ENCODE measurements at places on chromosomes 7 and 10.

DNA sequence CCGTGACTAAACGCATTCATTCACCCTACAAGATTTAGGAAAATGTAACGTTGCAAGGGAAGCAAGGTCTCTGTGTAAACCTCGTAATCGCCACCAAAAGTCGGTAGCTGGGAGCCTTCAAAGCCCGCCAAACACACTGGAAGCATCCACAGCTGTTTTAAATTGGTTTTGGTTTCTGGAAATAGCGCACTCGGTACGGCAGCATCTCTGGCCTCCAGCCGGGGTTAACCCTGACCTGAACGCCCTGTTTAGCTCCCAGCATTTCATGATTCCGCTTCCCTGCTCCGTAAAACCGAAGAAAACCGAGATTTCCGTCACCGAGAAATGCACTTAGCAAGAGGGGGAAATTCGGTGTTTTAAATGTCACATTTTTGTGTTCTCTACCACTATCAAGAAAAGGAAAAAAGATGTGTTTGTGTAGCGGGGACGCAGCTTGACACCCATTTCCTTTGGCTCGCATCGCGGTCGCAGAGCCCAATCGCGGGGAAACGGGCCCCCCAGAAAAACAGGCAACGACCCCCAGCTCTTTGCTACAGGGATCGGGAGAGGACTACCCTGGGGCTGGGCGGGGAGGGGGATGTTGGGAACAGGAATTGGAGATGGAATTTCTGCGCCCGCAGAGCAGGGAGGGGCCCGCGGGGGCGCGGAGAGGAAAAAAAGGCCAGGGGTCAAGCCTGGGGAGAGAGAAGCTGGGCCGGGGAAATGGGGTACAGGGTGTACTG lies 646 bp downstream of the SGCE start:
- no peak for DNase-seq

GRCh38 chr10:119325131-119325530 lies 117.8 kb downstream of the GRK5 start:
- no peak for DNase-seq

DNA sequence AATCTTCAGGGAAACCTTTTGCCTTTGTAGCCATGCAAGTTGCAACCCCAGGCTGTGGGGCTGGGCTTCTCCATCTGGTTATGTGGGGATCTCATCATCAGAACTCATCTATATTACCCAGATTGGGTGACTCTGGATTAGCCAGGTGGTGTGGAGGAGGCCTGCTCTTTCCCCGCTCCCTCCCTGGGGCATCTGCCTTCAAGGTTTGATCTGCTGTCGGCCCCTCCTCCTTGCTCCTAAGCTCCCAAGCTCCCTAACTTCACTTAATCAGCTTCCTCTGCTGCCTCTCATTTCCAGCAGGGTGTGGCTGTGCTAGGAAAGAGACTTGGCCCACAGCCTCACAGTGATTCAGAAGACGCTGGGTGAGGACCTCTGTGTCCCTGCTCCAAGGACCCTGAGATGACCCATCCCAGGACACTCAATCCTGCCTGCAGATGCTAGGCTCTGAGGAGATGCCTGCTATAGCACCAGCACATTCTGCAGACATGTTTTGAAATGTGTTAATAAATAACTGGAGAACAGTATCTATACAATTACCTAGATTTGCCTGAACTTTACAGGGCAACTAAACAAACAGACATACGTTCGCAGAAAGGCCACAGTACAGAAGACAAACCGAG lies 392.1 kb upstream of the PODXL start:
- no peak for DNase-seq

GRCh38 chr10:36808625-36809362 lies 316.6 kb upstream of the ANKRD30A start:
- DNase-seq: no peak

DNA sequence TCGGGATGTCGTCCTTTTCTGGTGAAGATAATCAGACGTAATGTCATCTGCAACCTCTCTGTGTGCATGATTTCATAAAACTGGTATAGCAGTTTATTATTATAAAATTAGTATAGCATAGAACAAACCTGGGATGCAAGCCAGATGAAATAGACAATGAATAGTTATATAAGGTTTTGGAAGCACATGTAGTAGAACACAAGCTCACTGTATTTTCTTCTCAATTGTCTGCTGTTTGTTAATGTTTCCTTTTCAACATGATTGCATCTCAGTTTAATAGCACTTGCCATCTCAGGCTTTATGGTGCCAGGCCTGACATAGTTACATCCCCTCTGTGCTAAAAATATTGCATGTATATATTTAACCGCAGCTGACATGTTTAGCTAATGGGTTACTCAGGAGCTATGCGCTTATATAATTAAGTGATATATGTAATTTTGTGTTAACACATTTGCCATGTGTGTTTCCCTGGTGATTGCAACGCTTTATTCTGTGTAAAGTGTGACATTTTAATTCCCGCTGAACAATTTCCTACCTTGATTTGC lies 132.7 kb downstream of the ARID5B start:
- no peak for DNase-seq

DNA sequence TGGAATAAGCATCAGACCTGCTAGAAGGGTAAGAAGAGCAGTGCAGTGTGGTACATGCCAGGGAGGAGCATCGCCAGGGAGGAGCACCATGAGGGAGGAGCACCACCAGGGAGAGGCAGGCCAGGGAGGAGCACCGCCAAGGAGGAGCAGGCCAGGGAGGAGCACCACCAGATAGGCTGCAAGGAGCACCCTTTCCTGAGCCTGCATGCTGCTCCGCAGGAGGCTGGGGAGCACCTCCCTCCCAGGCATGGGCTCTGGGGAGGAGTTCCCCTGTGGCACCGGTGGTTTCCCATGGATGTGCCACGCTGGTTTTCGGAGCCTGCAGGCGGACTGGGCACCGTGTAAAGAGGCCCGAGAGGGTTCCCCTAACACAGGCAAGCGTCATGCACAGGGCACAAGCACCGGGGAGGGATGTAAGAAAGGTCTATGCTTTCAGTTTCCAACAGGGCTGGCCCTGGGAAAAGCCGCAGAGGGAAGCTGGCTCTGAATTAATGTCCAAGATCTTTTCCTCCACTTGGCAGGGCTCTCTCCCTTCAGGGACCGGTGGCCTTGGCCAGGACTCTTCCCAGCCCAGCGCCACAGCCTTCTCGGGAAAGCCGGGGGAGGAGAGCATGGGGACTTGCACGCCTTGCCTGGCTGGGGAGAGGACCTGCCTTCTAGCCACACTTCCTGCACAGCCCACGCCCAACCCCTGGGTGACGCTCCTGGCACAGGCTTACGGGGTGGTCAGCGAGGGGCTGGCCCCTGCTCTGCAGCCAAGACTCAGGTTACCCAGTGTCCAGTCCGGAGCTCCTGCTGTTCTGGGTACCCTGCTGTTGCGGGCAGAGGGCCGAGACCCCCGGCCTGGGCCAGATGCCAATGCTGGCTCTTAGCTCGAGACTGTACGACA lies 11.5 kb upstream of the GPER1 start:
- DNase-seq: no peak

GRCh38 chr10:1043532-1043995 lies 5.4 kb downstream of the IDI1 start:
- no peak for DNase-seq

GRCh38 chr7:31763548-31763947 lies 76.5 kb downstream of the PPP1R17 start:
- no peak for DNase-seq

- no peak for DNase-seq
These were observed 122.4 kb downstream of the SLC16A9 start for GRCh38 chr10:59587083-59587755.

- DNase-seq: no peak
These were observed 69.0 kb downstream of the DENND2A start for GRCh38 chr7:140571538-140572122.

GRCh38 chr10:12129222-12130111 lies at the start of gene SEC61A2:
SEC61A2 (plus strand) TSS chr10:12129677; CDS start chr10:12129788, 111 bp downstream.
- peak; percentile 99 for DNase-seq

GRCh38 chr7:24405002-24405401 lies 121.0 kb downstream of the NPY start:
- no peak for DNase-seq

DNA sequence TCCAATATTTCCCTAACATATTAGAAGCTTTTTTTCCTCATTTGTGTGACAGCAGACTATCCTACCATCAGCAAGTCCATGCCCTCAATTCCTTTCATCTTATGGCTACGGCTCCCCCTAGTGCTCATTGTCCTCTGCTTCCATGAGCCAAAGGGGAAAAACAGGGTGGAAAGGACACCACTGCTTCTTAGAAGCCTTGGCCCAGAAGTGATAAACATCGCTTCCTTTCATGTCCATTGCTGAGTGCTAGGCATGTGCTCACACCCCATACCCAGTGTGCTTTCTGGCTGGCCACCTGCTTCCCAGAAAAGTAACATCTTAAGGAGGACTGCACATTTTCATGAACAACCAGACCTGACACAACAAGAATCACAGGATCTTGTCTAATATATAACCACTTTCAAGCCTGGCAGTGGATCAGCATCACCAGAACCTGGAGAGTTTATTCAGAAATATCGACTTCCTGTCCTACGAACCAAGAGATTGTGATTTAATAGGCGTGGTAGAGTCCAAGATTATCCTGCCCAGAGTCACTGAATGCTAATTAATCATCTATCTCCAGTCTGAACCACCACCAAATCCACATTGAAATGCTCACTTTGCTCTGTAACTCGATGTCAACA lies 650.5 kb upstream of the SORCS1 start:
- no peak for DNase-seq

DNA sequence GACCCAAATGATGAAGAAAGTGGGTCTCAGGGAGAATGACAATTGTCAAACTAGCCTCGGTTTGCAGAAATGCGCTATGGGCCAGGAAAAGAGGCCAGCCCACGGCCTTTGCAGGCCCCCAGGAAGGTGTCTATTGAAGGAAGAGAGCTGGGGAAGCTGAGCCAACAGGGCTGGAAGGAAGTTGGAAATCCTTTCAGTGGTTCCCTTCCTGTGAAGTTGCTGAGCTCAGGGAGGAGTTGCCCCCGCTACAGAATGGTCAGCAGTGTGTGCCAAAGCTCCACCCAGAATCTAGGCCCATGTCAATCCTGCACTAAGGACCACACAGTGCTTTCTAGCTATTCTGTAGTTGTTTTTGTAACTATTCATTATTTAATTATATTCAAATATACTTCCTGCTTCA lies 91.6 kb upstream of the ANLN start:
- DNase-seq: no peak

DNA sequence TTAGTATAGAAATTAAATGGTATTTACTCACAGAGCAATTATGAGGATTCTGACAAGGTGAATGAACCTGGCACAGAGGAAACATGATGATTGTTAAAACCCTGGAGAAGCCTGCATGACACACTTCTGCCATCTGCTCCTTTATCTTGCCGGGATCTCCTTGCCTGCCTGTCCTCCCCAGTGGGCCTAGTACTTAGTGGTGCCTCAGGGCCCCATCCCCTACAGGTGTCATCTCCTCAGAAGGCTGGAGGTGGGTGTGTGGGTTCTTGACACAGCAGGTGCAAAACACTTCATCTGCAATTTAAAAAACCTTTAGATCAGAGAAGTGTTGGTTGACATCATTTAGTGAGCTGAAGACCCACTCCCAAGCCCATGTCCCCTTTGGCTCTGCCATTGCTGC lies 261.2 kb downstream of the ADRA2A start:
- no peak for DNase-seq

- no peak for DNase-seq
These were observed 309.7 kb downstream of the EXOC4 start for GRCh38 chr7:133562621-133563020.

DNA sequence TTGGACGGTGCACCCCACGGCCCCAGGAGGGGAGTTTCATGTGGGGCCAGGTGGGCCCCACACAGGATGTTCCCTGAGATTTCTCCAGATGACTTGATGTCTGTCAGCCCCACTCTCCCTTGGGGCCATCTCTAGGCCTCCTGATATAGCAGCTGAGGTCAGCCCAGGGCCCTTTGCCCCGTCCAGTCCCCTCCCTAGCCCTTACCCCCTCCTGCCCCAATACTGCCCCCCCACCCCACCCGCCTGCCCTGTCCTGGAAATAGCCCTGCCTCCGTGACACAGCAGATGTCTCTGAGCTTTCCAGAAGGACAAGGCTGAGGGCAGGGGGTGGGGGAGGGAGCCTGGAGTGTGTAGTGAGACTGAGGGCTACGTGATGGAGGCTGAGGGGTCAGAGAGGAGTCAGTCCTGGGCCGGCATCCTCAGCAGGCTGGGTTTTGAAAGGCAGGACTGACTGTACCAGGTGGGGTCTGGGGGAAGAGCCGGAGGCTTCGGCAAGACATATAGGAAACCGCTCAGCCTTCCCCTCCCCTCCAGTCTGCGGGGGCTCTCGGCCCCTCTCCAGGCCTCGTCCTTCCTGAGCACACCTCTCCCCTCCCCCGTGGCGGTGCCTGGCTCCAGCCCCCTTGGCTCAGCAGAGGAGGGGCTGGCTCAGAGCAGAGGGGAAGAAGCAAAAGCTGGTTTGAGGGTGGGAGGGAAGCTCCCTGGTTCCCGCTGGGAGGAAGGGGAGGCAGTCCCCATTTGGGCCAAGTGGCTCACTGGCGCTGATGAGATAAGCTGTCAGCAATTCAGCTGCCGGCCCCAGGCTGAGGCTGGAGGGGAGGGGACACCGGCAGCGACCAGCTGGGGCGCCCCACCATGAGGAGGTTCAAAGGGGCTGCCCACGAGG lies 2.0 kb downstream of the FLNC start:
- DNase-seq: no peak

DNA sequence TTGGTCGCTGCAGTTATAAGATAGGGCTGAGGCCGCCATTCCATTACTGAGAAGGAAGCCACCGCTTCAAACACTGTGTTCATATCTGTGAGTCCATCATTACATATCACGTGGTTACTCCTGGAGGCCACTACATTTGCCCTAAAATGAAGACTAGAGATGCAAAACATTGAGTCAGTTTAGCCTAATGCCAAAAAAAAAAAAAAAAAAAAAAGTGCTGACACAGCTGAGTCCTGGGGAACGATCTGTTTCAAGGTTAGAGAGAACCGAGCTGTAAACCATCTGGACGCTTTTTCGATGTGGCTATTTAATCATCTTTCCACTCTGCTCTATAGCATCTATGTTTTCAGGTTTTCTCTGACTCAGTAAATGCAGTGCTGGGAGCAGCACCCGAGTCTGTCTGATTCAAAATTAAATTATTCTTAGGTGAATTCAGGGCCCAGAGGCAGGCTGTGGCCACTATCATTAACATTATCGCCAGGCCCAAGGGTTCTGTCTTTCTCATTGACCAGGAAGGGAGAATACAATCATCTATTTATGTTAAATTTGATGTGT lies 449.1 kb downstream of the PAXIP1 start:
- DNase-seq: no peak

- no peak for DNase-seq
These were observed 237.2 kb upstream of the AKR1E2 start for GRCh38 chr10:4588824-4589223.

DNA sequence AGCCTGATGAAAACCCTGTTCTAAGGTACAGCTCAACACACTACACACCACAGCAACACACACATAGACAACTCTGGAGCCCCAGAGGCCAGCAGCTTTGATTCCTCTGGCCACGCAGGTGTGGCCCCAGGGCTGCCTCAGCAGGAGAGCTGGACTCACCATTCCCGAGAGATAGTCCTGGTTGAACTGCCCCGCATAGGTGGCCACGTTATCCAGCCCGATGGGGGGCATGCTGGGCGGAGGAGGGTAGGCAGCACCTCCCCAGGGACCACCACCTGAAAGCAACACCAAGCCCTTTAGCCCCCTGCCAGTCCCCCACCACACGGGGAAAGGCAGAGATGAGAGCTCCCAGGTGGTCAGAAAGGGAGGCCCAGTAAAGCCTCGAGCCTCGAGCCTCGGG lies 34.7 kb downstream of the ANXA11 start:
- no peak for DNase-seq
